CD4-positive, alpha-beta T cell treated with Interleukin-2 at 100 ng/mL for 4 hours (primary cell): ENCODE measurements at places on chromosomes 12 and 14.

DNA sequence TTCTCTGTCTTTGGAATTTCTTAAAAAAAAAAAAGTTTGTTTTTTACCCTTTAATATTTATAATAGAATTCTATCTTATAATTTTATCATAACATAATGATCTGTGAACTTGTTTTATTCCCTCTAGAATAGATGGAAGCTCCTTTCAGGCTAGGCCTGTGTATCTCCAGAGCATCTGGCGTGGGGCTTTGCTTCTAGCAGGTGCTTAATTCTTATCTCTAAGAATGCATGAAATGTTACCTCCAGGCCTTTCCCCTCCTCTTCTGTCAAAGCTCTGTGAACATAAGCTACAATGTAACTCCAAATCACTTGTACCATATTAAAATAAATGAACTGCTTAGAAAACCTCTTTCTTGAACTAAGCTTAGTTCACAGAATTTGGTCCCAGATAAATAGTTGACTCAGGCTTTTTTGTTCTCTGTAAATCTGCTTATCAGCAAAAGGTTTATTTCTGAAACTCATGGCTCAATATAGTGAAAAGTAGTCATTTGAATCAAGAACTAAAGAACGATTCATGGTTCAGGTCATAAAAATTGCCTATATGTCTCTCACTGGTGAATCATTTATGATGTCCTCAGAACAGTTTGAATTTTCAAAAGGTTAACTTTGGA, 407.1 kb downstream of the TRHDE start:
- no peak for DNase-seq

GRCh38 chr12:98701166-98701565, 56.1 kb downstream of the APAF1 start:
- DNase-seq: no peak

DNA sequence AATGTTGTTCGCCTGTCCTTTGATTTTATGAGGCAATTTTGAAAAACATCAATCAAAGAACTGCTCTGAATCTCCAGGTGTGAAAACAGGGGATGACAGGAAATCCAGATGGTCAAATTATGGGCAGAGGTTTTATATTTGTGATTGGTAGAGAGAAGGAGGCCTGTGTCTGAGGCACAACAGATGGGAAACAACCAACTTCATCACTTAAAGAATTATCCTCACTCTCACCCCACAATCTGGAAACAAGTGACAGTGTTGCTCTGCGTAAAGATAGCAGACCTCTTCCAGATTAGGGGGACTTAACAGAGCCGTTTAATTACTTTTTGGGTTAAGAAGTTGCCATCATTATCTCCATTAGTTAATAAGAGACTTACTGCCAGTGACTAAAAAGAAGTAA, 64.1 kb upstream of the EGLN3 start:
- no peak for DNase-seq

GRCh38 chr12:34340534-34341361, 318.5 kb downstream of the ALG10 start:
- DNase-seq: no peak

DNA sequence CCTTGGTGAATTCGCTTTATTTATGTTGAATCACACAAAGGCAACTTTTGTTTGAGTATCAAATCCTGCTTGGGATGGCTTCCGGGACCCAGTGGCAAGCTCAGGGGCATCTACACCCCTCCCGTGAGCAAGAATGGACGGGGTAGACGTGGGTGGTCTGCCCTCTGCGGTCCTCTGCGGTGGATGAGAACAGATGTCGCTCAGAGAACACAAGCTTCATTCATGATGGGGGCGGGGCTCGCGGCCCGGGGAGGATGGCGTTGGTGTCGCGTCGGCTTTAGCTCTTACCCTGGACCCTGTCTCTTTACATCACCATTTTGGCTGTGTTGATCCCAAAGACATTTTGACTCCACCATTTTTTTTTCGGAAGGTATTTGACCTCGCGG, 158.5 kb upstream of the RTL1 start:
- no peak for DNase-seq

- no peak for DNase-seq
Measured at GRCh38 chr12:27273114-27273513, 29.0 kb downstream of the STK38L start.

GRCh38 chr12:92558806-92559205, 144.0 kb upstream of the PLEKHG7 start:
- DNase-seq: no peak

- DNase-seq: no peak
Measured at GRCh38 chr14:90678420-90678819, 137.8 kb downstream of the TTC7B start.

DNA sequence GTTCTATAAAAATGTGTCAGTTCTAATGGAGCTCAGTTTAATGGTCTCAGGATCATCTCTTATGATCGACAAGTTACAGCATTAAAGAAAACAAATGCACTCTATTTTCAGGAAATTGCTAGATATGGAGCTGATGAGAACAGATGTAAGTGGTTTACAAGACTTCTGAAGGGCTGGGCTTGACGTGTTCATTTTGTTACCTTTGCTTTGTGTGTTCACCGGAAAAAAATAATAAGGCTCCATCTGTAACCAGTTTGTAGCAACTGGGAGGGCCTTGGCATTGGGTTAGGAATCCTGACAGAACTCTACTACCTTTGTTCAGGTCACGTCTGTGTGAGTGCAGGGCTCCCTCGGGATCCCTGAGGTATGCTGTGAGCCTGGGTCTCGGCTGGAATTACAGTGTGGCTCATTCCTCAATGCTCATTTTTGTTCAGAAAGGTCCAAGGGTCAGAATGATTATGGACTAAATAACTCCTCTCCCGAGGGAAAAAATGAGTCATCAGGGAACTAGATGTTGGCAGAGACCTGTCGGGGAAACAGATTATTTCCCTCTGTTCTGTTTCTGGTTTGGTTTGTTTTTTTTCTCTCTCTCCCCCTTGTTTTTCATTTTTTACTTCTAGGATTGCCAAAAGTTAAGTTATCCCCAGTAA, 158.0 kb downstream of the SLC5A8 start:
- no peak for DNase-seq

DNA sequence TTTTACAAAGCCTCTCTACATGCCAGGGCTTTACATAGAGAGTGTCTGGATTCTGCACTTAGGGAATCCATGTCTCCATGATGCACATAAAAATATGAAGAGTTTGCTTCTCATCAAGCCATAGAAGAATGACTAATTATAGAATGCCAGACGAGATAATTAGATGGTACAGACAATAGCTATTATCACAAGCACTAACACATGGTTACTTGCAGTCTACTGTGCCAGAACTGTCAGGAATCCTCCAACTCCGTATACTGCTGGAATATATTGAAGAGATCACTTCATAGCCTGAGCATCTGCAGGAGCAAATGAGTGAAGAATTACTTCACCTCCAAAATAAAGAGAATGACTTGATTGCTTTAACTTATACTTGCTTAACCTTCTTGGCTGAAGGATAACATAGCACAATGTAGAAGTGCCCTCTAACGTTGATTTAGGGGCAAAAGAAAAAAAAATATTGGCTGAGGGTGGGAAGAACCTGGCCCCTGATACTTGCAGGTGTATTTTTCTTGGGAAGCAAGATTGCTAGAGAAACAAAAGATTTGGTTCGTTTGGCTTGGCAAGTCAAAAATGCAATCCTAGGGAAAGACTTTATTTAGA, 272.8 kb upstream of the FAR2 start:
- no peak for DNase-seq

GRCh38 chr12:131991816-131992430, 42.2 kb downstream of the EP400 start:
- DNase-seq: no peak

DNA sequence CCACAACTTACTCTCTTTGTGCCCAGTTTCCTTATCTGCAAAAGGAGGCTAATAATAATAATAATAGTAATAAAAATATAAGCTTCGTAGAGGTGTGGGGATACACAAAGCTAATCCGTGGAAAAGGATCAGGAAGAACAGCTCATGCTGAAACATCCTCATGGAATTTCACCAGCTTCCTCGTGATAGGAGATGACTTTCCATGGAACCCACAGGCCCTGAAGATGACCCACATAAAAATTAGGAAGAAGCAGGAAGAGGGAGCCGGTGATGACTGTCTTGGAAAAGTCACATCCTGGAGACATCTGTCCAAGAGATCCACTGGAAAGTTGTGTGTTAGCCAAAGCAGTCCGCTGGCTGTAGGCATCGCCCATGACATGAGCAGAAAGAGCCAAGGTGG, 31.9 kb upstream of the FZD10 start:
- no peak for DNase-seq

- DNase-seq: no peak
Measured at GRCh38 chr14:72892879-72893635, 844 bp downstream of the DPF3 start.

DNA sequence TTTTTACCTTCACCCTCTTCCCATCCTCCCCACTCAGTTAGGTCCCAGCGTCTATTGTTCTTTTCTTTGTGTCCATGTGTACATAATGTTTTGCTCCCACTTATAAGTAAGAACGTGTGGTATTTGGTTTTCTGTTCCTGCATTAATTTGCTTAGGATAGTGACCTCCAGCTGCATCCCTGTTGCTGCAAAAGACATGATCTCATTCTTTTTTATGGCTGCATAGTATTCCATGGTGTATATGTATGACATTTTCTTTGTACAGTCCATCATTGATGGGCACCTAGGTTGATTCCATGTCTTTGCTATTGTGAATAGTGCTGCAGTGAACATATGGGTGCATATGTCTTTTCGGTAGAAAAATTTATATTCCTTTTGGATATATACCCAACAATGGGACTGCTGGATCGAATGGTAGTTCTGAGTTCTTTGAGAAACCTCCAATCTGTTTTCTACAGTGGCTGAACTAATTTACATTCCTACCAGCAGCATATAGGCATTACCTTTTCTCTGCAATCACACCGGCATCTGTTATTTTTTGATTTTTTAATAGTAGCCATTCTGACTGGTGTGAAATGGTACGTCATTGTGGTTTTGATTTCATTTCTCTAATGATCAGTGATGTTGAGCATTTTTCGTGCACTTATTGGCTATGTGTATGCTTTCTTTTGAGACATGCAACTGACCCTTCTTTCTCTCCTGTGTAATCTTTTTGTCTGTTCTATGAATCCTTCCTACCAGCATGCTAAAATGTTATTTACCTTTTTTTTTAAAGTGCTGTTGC, 279.7 kb upstream of the AMIGO2 start:
- no peak for DNase-seq

DNA sequence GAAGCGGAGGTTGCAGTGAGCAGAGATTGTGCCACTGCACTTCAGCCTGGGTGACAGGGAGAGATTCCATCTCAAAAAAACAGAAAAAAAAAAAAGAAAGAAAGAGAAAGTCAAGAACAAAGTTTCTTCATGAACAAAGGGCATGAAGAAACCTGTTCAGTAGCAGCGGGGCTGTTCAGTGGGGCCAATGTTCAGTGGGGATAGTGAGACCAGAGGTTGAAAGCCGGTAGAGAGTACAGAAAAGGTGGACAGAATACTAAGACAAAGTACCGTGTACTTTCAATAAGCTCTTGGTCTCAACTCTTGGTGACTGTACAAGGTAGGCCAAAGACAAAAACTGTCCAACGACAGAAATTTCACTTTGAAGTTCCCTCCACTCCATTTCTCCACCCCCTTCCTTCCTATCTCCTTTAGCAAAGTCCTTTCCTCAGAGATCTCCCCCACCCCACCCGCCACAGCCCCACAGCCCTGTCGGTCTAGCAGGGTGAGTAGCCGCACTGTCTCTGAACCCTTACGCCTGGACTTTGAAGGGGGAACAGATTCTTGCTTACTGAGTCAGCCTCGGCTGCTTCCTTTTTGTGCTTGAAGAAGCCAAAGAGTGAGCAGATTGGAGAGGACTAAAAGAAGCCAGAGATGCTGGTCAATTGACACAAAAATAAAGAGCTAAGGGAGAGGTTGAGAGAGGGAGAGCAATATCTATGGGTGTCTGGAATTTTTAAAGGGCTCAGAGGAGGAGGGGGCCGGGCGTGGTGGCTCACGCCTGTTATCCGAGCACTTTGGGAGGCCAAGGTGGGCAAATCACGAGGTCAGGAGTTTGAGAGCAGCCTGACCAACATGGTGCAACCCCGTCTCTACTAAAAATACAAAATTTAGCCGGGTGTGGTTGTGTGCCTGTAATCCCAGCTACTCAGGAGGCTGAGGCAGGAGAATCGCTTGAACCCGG, 44.2 kb upstream of the FOS start:
- DNase-seq: no peak

- DNase-seq: peak; percentile 82
Measured at GRCh38 chr12:57243521-57244311, 7.3 kb downstream of the STAC3 start.
